ENCODE measurements at places on chromosomes 4 and X.

- DNase-seq, result no peak
Measured at GRCh38 chrX:38701073-38701472, 100.2 kb upstream of the MID1IP1 start.

DNA sequence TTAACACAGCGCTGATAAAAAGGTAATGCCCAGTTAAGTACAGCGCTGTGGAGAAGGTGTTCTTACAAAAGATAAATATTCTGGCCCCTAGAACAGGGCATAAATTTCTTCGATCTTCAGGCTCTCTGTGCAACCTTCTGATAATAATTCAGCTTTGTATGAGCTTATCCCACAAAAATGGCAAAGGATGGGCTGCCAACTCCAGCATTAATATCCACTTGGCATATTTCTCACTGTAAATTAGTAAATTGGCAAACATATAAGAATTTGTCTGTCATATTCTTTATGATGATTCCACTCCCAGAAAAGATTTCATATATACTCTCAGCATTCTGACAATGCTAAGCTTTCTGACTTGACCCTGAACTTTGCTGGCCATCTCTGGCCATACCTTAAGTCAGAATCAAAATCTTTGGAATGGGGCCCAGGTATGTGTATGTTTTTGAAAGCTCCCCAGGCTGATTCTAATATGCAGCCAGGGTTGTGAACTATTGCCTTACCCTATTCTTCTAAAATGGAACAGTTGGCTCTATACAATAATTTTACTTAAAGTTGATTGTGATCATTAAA lies 134.8 kb downstream of the FRYL start:
- DNase-seq, result no peak

- DNase-seq, result no peak
Measured at GRCh38 chr4:39719804-39720580, 22.1 kb downstream of the UBE2K start.

DNA sequence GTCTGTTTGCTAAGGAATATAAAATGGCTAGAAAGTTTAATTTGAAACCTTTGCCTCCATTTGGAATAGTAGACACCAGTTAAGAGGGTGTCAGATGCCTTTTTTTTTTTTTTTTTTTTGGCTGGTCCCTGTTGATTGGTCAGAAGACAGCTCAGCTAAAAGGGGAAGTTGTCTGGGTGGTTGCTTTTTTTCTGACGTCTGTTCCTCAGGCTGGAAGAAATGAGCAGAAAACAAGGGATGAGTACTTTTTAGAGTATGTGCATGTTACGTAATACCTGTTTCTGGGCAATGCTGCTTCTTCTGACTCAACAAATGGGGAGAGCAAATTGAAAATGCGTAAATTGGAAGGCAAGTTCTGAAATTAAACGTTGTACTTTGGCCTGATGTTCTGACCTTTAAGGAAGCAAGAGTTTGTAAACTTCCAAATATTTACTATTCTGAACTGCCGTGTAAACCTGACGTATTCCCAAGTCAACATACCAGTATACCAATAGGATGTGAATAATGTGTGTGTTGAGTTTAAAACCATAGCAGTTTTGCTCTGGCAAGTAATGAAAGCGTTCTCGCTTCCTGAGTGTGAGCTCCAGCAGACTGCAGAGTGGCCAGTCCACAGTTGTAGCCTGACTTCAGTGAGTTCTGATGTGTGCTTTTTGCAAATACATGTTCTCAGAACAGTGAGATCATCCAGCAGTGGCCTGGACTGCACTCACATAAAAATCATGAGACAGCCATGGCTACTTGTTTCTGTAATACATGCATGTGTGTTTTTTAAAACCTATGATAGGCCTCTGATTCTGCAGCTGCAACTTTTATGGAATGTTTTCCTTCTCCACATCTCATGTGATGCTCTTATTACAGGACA lies 1.7 kb downstream of the SAT1 start:
- no peak for DNase-seq

DNA sequence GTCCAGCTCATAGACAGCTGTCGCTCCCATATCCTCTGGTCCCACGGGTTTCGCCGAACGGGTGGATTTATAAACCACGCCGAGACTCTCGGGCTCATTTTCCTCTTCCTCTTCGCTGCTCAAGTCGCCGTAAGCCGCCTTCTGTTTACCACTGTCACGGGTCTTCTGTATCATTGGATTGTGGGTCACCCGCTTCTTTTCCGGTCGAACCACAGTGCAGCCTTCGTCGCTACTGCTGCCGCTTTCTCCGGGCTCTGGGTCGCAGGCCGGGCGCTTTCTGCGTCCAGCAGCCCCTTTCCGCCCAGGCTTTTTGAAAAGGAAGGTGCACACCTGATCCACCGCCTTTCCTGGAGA lies 311 bp downstream of the RNF113A start:
- no peak for DNase-seq

GRCh38 chrX:24659646-24660045 lies 12.5 kb upstream of the PCYT1B start:
- no peak for DNase-seq

GRCh38 chr4:184801781-184802696 lies 23.7 kb downstream of the ACSL1 start:
- DNase-seq, result no peak

GRCh38 chrX:10486373-10486772 lies 134.0 kb downstream of the MID1 start:
- DNase-seq, result no peak

DNA sequence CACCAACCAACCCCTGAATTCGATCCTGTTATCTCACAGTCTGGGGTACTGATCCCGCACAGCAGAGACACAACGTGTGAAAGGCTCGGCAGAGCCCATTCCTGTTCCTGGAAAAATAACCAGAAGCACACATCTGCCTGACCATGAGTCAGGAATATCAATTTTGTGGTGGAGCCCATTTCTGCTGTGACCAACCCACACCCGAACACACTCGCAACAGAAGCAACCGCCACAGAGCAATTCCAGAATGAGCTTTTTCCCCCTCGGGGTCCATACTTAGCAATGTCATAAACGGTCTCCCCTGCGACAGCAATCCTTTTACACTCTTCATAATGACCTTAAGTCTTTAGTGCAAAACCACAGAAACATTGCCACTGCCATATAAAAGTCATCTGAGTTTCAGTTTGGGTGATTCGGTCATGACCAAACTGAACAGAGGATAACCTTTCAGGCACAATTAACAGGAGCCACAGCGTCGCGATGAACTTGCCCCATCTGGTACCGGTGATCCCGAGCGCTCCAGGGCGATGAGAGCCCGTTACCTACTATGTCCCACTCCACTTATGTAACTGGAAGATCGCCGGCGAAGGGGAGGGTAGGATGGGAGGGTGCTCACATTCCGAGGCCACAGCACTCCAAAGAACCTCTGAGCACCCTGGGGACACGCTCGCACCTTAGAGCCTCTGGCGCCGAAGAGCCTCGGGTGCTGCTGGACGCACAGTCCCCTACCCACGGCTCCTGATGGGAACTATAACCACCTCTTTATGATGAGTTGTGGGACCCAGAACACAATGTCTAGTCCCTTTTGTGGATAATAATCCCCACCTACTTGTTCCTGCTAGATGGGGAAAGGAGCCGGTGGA lies 1.1 kb downstream of the MECP2 start:
- DNase-seq, result peak; percentile 19

DNA sequence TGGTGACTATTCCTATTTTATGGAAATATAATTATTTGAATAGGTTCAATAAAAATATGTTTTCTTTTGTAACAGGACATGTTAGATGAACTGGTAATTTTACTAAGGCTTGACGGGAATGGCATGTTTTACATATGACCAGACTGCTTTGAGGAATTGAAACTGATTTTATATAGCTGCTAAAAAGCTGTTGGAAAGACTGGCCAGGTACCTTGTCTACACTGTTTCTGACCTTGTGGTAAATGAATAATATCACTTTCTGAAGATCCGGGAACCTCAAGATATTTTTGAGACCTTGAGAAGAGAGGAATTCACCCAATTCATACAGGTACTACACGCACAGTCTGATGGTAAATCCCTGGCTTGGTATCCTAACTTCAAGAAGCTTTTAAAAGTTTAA lies 42.1 kb upstream of the USP46 start:
- DNase-seq, result no peak

DNA sequence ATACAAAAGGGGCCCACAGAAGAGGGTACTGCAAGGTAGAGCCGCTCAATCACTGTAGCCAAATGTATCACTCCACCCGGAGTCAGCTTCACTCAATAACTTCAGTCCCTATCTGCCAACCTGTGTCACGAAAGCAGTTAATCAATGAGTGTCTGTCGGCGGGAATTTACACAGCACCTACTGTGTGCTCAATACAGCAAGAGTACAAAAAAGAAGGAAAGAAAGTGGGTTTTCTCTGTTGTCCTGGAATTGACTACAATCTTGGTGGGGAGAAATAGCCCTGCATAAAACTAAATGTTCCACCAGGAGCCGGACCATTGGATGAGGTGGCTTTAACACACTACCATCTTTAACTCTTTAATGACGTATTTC lies 780 bp upstream of the NKRF start:
- DNase-seq, result no peak

DNA sequence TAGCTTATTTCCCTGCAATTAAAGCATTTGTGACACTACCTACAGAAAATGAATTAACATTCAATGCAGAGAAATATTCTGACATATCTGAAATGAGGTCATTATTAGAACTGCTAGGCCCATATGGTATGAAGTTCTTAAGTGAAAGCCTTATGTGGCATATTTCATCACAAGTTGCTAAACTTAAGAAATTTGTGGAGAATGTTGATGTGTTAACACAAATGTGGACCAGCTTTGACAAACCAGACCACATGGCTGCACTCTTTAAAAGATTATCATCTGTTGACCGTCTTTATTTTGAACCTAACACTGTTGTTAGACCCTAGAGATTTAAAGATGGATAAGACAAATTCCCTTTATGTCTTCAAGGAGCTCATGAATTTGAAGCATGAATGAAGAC lies 1024.1 kb downstream of the RPA4 start:
- DNase-seq, result no peak

DNA sequence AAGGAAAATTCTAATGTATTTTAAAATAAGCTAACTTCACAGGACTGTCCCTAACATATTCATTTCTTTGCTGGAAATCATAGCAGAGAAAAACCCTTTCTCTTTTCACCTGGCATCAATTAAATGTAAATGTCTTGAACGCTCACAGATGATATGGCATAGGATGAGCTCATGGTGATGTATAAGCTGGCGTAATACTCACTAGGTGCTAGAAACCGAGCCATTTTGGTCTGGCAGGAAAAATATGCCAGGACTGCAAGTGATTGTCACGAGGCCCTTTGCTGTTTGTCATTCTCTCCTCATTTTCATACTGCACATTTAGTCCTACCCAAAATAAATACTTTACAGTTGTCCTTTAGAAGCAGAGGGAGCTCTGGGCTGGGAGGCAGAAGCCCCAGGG lies 222.7 kb upstream of the LNX1 start:
- no peak for DNase-seq

- no peak for DNase-seq
Measured at GRCh38 chrX:1451251-1451660, 1.5 kb downstream of the ASMTL start.

GRCh38 chr4:173039617-173040577 lies 128.7 kb upstream of the GALNT7 start:
- DNase-seq, result no peak

- DNase-seq, result no peak
Measured at GRCh38 chr4:45621971-45622370, 501.9 kb downstream of the GABRG1 start.

DNA sequence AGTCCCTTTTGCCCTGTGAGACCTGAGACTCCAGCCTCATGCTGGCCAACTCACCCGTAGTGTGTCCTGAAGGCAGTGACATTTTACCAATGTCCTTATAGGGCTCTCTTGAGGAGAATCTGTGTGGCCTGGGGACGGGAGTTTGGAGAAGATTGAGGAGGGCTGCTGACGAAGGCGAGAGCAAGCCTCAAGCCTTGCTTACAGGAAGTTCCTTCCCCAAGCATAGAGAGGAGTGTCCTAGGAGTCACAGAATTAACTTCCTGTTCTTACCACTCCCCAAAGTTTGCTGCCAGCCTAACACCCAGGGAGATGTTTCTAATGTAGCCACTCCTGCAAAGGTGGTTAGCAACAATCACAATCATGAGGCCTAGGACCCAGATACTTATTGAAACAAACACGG lies at the start of gene NXF3:
Gene NXF3 (minus strand): TSS at position 202 of the 400 bp plus-strand sequence. CDS start 120 bp downstream, at position 82.
- DNase-seq, result no peak

GRCh38 chr4:164926301-164926700 lies 49.3 kb downstream of the APELA start:
- no peak for DNase-seq

- DNase-seq, result peak; percentile 46
Measured at GRCh38 chr4:78644744-78645330, 93.3 kb downstream of the ANXA3 start.

DNA sequence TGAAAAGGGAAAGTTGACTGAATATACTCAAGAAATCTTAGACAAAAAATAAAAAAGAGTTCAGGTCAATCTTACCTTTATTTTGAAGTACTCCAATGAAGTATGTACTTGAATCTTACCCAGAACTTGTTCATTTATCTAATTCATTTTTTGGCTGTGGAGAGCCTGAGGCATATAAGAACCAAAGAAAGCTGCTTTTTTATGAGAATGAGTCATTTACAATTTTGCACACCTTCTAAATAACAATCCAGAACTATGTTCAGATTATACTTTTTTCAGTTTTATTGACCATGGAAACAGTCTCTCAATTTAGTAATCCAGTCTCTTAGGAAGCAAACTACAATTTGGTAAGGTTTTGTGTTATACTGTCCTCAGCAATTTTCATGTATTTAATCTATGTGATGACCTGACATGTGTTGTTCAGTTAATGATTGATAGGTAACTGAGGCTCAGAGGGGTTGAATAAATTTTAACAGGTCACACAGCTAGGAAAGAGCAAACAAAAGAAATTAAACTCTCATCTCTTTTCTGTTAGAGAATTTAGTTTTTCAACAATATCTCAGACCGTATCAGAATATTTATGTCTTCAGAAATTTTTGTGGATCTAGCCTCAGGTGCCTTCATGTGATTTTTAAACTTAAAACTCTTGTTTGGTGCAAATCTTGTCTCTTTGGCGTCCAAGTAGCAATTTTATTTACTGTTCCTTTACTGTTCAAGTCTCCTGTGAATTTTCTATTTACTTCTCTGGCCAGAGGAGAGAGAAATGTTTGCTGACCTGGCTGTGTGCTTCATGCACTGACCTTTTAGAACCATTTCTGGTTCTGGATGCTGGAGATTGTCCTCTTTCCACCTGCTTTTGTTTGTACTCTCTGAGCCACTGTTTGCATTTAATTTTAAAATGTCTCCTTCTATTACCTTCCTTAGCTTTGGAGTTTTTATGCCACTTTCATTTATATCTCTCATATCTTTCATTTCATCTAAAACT lies 1453.4 kb downstream of the STIM2 start:
- DNase-seq, result no peak

Data from CD4-positive, alpha-beta T cell treated with Interleukin-2 at 100 ng/mL for 4 hours (primary cell).